Vagina (tissue), 2 donors: ENCODE measurements at places on chromosomes 16 and 17. TPM values are rescaled to one million over a fixed set of nuclear protein-coding genes. Genes with fewer than 3 reads are reported as not detected.
A peak's percentile ranks its signal among the peaks of the same experiment; 100 is the strongest.

- no peak for DNase-seq
- H3K27ac ChIP-seq, result peak overlapping the region; percentile 39
- no peaks in the 10 kb centered on the region for H3K27me3 ChIP-seq
- H3K4me1 ChIP-seq, result peaks cover 24% of the 10 kb centered on the region
- no peaks in the 10 kb centered on the region for H3K36me3 ChIP-seq
These were observed 104.6 kb downstream of the METRNL start for GRCh38 chr17:83183951-83184506.

- peak overlapping the region; percentile 77 for H3K27ac ChIP-seq
- no peak for DNase-seq
- H3K4me3 ChIP-seq, result no peak overlapping the region
- H3K27me3 ChIP-seq, result no peaks in the 10 kb centered on the region
These were observed 146.8 kb downstream of the SEC14L1 start for GRCh38 chr17:77287432-77288068.

The C17orf107 gene
- 1.7 TPM for total RNA-seq

The SOCS1 gene
- total RNA-seq, result 22.1 TPM

The CEP95 gene
- 50.8 TPM for total RNA-seq

The SEPTIN1 gene
- total RNA-seq, result 3.7 TPM
